ENCODE measurements at places on chromosomes 7 and 10. TPM values are rescaled to one million over a fixed set of nuclear protein-coding genes. Genes with fewer than 3 reads are reported as not detected.

- H3K4me3 ChIP-seq, result no peak overlapping the region
- no peak overlapping the region for H3K27ac ChIP-seq
- DNase-seq, result no peak
Measured at GRCh38 chr10:69516316-69516715, 56.9 kb downstream of the NEUROG3 start.

- H3K4me1 ChIP-seq, result no peaks in the 10 kb centered on the region
- H3K27ac ChIP-seq, result no peak overlapping the region
- no peak for DNase-seq
- no peak overlapping the region for H3K4me3 ChIP-seq
- H3K36me3 ChIP-seq, result no peaks in the 10 kb centered on the region
Measured at GRCh38 chr10:12633776-12634620, 284.7 kb downstream of the CAMK1D start.

- H3K4me1 ChIP-seq, result no peaks in the 10 kb centered on the region
Measured at GRCh38 chr10:132137111-132138072, 49.4 kb upstream of the DPYSL4 start.

SCART1 gene
- 0.90 TPM for polyA plus RNA-seq

DNA sequence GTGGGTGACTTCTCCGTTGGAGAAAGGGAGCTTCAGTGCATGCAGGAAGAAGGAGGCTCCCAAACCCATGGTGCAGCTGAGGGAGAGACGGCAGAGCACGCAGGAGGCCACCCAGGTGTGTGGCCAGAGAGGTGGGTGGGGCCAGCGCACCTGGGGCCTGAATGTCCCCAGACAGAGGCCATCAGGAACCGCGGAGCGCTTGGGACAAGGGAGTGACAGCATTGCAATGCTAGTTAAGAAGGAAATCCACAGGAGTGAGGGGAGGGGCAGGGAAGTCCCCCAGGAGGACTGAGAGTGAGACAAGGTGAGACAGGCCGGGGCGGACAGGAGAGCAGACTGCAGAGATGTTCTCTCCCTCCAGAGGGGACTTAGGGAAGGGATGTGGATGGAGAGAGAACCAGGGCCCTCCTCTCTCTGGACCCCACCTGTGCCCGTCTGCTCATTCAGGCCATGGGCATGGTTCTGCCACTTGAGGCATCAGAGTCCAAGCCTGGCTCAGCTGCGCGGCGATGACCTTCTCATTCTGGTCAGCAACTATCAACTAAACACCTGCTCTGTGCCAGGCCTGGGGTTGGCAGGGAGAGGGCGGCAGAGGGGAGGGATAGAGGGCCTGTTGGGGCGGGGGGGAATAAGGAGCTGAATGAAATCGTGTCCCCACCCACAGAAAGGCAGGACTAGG lies 69.4 kb upstream of the COL13A1 start:
- H3K36me3 ChIP-seq, result no peaks in the 10 kb centered on the region
- peaks cover 21% of the 10 kb centered on the region for H3K4me1 ChIP-seq

DNA sequence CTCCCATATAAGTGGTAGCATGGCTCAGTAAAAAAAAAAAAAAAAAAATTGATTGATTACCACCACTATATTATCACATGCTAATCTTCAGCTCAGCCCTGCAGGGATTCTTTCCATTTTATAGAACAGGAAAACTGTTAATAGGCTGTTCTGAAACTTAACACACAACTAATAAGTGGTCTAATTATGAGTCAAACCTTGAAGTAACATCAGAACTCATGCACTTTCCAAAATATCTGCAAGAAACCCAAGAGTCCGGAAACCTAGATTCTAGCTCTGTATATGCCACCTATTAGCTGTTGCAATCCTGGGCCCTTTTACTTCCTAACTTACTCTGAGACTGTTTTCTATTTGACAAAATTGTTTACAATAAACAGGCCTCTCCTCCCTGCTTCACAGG lies 23.9 kb downstream of the SEM1 start:
- DNase-seq, result no peak
- no peak overlapping the region for H3K4me3 ChIP-seq
- H3K4me1 ChIP-seq, result no peaks in the 10 kb centered on the region

Data from endothelial cell of umbilical vein (primary cell).